ENCODE measurements at places on chromosomes 2 and 18.

DNA sequence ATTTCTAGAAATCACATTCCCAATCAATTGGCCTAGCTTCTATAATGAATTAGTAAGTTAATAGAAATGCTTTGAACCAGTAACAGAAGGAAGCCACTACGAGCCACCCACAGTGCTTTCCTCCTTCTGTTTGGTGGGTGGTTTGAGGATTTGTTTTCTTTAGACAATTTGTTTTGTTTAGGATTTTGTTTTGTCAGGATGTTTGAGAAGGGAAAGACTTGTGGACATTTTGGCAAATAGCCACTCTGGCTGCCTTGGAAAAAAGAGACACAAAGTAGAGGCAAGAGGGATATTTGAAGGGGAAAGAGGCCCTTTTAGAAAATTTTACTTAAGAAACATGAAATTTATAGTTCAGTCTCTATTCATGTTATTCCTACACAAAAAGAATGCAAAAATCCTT lies 47.7 kb downstream of the TANK start:
- no peak overlapping the region for H3K4me3 ChIP-seq
- no peak for DNase-seq
- no peaks in the 10 kb centered on the region for H3K36me3 ChIP-seq
- H3K27ac ChIP-seq: no peak overlapping the region

DNA sequence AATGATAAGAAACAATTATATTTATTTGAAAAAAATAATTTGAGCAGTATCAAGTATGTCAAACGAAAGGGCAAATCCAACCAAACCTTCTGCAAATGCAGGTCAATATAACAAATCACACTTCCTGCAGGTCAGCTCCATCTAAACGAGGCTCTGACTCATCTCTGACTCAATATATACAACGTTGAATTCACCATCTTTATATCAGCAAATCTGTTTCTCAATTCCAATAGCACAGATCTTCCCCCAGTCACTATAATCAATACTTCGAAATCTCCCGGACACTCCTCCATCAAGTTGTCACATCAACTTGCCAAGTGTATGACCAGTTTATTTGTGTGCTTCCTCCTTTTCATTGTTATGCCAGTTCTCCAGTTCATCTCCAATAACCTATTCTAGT lies 388.9 kb downstream of the ZEB2 start:
- no peaks in the 10 kb centered on the region for H3K27me3 ChIP-seq
- no peaks in the 10 kb centered on the region for H3K4me1 ChIP-seq
- no peak overlapping the region for H3K4me3 ChIP-seq
- H3K36me3 ChIP-seq: no peaks in the 10 kb centered on the region
- DNase-seq: no peak

DNA sequence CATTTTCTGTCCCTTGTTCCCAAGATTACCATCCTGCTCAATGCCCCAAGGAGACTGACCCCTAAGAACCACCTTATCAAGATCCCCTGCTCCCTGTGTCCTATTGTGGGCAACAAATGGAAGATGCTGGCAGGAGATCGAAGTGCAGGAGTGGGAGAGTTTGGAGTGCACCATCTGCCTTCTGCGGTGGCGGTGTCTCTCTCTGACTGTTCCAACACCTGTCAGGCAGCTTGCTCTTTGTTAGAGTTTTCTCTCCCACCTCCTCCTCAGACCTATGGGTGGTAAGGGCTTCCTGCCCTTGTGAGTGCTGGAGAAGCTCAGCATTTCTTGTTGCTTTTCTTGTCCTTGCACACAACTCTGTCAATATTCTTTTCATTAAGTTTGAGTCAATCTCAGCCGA lies 64.1 kb upstream of the SPHKAP start:
- H3K4me1 ChIP-seq: no peaks in the 10 kb centered on the region
- no peaks in the 10 kb centered on the region for H3K36me3 ChIP-seq
- H3K27ac ChIP-seq: no peak overlapping the region
- H3K27me3 ChIP-seq: no peaks in the 10 kb centered on the region
- no peak for DNase-seq

DNA sequence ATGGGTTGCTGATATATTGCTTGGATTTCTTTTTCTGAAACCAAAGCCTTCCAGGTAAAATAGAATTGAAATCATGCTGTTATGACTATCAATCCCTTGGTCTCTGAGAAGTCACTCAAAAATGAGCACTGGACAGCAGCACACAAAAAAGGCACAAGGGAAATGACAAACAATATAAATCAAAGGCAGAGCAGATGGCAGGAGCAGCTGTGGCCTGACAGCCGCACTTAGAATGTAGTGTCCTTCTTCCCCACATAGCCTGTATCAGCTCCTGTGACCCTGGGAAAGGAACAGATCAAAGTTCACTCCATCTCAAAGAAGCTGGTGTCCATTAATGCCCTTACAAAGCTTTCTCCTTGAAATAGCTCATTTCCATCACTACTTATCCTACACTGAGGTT lies 326.7 kb downstream of the SUCLG1 start:
- H3K4me1 ChIP-seq: no peaks in the 10 kb centered on the region
- no peaks in the 10 kb centered on the region for H3K27me3 ChIP-seq
- H3K36me3 ChIP-seq: no peaks in the 10 kb centered on the region

DNA sequence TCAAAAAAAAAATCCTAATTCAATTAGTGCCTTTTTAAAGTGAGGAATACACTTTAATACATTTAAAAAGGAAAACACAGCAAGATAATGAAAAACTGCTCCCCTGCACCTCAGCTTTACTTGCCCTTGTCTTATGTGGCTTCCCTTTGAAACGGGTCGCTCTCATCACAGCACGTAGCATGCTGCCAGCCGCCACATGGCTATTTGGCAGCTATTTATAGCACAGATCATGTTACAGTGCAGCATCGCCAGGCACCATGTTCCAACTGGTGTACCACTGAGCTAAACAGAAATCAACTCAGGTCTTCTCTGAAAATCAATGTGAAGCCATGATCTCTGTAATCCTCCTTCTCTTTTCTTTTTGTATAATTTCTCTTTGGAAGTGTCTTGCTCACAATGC lies 65.1 kb downstream of the TMEM182 start:
- no peaks in the 10 kb centered on the region for H3K27me3 ChIP-seq
- H3K4me1 ChIP-seq: no peaks in the 10 kb centered on the region
- DNase-seq: no peak

- peak; percentile 30 for DNase-seq
- H3K27me3 ChIP-seq: no peaks in the 10 kb centered on the region
Measured at GRCh38 chr2:215920244-215921100, 92.9 kb downstream of the MREG start.

- H3K27ac ChIP-seq: no peak overlapping the region
- DNase-seq: no peak
- H3K4me3 ChIP-seq: no peak overlapping the region
- H3K27me3 ChIP-seq: peaks cover 5% of the 10 kb centered on the region
- no peaks in the 10 kb centered on the region for H3K4me1 ChIP-seq
- no peaks in the 10 kb centered on the region for H3K36me3 ChIP-seq
Measured at GRCh38 chr2:232655392-232655791, 22.0 kb downstream of the EFHD1 start.

DNA sequence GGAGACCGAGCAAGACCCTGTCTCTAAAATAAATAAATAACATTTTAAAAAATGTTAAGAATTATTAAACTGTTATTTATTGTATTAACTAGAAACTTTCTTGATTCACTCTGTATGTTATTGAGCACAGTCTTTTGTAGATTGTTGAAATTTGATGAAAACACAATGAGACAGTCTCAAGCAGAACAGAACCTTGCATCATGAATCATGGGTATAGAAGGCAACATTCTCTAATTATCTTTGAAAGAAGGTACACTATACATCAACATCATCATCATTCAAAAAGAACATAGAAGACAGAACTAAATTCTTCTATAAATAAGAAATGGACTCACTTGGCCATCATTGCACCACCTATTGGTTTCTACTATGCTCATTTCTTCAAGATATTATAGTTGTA lies 67.7 kb downstream of the SLC8A1 start:
- no peak overlapping the region for H3K27ac ChIP-seq
- H3K36me3 ChIP-seq: no peaks in the 10 kb centered on the region
- no peaks in the 10 kb centered on the region for H3K27me3 ChIP-seq
- no peak for DNase-seq

DNA sequence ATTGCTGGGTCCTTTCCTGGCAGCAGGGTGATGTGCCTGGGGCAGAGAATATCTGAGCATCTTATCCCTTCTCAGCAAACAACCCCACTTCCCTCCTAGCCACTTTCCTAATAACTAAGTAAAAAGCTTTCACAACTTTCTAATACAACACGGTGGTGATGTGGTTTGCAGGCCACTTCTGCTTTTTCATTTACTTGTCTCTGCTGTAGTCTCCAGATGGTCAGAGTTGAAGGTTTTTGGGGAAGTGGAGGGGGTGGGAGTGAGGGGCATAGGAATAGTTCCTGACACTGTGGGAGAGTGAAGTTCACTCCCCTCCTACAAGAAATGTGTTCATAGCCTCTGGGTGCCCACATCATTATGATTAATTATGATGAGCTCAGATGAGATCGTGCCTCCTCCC lies 11.6 kb downstream of the OXER1 start:
- no peaks in the 10 kb centered on the region for H3K4me1 ChIP-seq
- H3K4me3 ChIP-seq: no peak overlapping the region
- H3K27me3 ChIP-seq: no peaks in the 10 kb centered on the region

GRCh38 chr2:132654968-132655367 lies 15.0 kb downstream of the LYPD1 start:
- no peak for DNase-seq
- no peaks in the 10 kb centered on the region for H3K27me3 ChIP-seq

DNA sequence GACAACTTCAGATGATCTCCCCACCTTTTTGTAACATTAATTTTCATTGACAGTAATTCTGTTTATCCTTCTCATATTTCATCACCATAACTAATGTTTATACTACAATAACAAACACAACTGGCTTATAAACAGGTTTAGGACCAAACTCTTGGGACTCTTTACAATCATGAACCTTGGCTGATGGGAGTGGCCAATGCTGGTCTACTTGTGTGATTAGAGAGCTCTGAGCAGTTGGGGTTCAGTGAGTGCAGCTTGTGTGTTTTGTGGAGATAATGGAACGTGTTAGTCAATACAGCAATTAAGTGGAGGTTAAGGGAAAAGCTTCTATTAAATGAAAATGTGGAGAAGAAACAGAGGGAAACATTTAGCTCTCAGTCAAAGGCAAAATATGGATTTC lies 207.1 kb downstream of the SPAG16 start:
- DNase-seq: no peak
- no peak overlapping the region for H3K27ac ChIP-seq
- H3K36me3 ChIP-seq: no peaks in the 10 kb centered on the region
- H3K4me1 ChIP-seq: no peaks in the 10 kb centered on the region

- H3K36me3 ChIP-seq: no peaks in the 10 kb centered on the region
- H3K27me3 ChIP-seq: peaks cover 8% of the 10 kb centered on the region
- no peak overlapping the region for H3K4me3 ChIP-seq
- no peak for DNase-seq
- H3K27ac ChIP-seq: no peak overlapping the region
Measured at GRCh38 chr2:9191041-9191481, 15.6 kb upstream of the ASAP2 start.

GRCh38 chr18:8660316-8660715 lies 45.0 kb upstream of the MTCL1 start:
- no peak for DNase-seq
- H3K27ac ChIP-seq: no peak overlapping the region
- H3K36me3 ChIP-seq: no peaks in the 10 kb centered on the region
- H3K4me3 ChIP-seq: no peak overlapping the region
- H3K4me1 ChIP-seq: peaks cover 2% of the 10 kb centered on the region
- peaks cover 2% of the 10 kb centered on the region for H3K27me3 ChIP-seq

- H3K27me3 ChIP-seq: no peaks in the 10 kb centered on the region
- peak overlapping the region; percentile 100 for H3K27ac ChIP-seq
- H3K4me3 ChIP-seq: no peak overlapping the region
- no peaks in the 10 kb centered on the region for H3K36me3 ChIP-seq
- DNase-seq: no peak
- H3K4me1 ChIP-seq: peaks cover 45% of the 10 kb centered on the region
Measured at GRCh38 chr2:136141510-136142149, 23.7 kb upstream of the CXCR4 start.

GRCh38 chr18:13390711-13391110 lies 172.2 kb downstream of the LDLRAD4 start:
- no peaks in the 10 kb centered on the region for H3K4me1 ChIP-seq
- no peaks in the 10 kb centered on the region for H3K27me3 ChIP-seq
- no peak overlapping the region for H3K27ac ChIP-seq

DNA sequence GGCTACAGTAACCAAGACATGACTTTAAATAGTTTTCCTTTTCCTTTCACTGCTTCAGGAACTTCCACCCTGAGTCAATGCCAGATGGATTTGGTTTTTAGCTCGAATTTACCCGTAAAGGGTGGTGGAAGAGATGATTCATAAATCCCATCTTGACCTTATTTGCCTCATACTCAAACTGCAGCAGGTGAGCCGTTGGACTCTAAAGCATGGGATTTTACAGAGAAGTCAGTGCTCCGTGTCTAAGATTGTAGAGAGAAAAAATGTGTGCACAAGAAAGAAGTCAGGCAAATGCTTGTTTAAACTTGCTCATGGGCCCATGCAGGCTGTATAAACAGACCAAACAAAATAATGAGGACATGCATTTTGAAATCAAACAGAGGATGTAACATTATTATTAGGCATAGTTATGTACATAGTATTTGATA lies 369.7 kb upstream of the TRIB2 start:
- no peak overlapping the region for H3K27ac ChIP-seq
- no peaks in the 10 kb centered on the region for H3K36me3 ChIP-seq
- no peaks in the 10 kb centered on the region for H3K4me1 ChIP-seq
- no peaks in the 10 kb centered on the region for H3K27me3 ChIP-seq

DNA sequence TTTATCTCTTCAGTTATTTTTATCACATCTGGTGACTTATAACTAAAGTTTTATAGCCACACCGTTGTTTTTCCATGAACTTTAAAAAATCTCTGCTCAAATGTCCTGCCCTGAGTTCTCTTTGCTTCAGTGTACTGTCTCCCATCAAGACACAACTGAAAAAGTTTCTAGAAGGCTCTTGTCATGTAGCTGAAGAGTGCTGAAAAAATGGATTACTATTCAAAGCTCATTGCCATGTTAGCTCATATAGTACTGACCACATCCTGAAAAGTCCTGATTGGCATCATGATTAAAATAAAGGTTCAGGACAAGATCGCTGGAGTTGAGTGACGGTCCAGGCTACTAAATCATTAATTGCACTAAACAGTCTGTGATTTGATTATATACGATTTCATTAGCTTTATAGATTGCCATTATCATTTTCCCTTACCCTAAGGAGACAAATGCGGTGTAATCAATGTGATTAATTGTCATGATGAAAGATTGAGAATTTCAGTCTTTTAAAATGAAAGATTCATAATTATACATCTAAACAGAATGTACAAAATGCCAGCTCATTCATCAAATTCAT lies 62.2 kb downstream of the MFSD6 start:
- H3K4me1 ChIP-seq: peaks cover 13% of the 10 kb centered on the region
- peaks cover 3% of the 10 kb centered on the region for H3K36me3 ChIP-seq
- H3K4me3 ChIP-seq: no peak overlapping the region
- no peaks in the 10 kb centered on the region for H3K27me3 ChIP-seq
- no peak overlapping the region for H3K27ac ChIP-seq

- no peaks in the 10 kb centered on the region for H3K4me1 ChIP-seq
- no peak for DNase-seq
- no peak overlapping the region for H3K4me3 ChIP-seq
- no peaks in the 10 kb centered on the region for H3K27me3 ChIP-seq
Measured at GRCh38 chr18:27143580-27144287, 41.4 kb downstream of the CHST9 start.

- DNase-seq: no peak
- no peaks in the 10 kb centered on the region for H3K27me3 ChIP-seq
- no peak overlapping the region for H3K4me3 ChIP-seq
Measured at GRCh38 chr18:43744960-43745745, 467.9 kb upstream of the SYT4 start.

- no peak for DNase-seq
- H3K27me3 ChIP-seq: no peaks in the 10 kb centered on the region
- H3K4me1 ChIP-seq: peaks cover 5% of the 10 kb centered on the region
Measured at GRCh38 chr18:79374408-79375171, 21.1 kb upstream of the NFATC1 start.
